Activated naive CD4-positive, alpha-beta T cell (primary cell): ENCODE measurements at places on chromosomes 1 and 21.

DNA sequence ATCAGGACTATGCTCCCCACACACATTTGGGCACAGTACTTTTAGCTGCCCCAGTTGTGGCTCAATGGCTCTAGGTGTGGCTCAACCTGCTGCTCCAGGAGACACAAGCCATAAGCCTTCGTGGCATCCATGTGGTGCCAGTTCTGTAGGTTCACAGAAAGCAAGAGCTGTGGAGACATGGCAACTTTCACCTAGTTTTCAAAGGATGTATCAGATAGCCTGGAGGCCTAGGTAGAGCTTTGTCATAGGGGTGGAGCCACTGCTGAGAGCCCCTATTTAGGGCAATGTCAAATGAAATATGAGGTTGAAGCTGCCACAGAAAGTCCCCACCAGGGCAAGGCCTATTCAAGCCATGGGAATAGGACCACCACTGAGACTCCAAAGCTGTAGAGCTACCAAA, 210.5 kb downstream of the LMO4 start:
- no peak for DNase-seq

GRCh38 chr1:204083491-204083890, 10.6 kb downstream of the SOX13 start:
- no peak for DNase-seq

DNA sequence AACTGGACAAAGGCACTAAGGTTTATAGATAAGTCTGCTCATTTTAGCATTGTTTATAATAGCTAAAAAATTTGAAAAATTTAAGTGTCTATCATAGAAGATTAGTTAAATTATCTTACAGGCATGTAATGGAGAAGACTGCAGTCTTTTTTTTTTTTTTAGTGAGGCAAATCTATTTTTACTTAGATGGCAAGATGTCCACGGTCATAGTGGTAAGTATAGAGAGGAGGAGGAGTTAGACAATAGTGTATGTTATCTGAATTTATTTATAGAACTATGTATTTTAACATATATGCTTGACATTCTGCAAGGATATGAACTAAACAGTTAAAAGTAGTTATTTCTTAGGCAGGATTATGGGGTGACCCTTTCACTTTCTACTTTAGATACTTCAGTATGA, 149.0 kb downstream of the SYT2 start:
- no peak for DNase-seq

GRCh38 chr1:19344372-19344810, 32.3 kb downstream of the SLC66A1 start:
- peak; percentile 16 for DNase-seq

GRCh38 chr1:41666981-41667631, 182.6 kb upstream of the EDN2 start:
- DNase-seq, result no peak

GRCh38 chr1:91742848-91743292, 143.1 kb downstream of the TGFBR3 start:
- DNase-seq, result no peak

DNA sequence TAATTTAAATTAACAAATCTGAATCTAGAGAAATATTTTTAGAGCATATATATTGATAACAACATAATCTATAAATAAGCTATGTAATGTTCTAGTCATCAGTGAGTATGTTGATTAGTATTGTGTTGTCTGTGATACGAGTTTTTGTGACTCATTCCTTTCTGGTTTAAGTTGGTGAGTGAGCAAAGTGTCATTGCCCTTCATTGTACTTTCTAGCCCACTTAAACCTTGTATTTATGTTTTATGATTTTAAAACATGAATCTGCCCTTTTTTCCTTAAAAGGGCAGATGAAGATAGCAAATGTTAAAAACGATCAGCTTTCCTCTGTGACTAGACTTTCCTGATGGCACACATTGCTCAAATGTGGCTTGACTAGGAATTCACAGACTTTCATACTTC, 38.5 kb downstream of the MACO1 start:
- DNase-seq, result no peak
